ENCODE measurements at places on chromosomes 2 and 18. TPM values are rescaled to one million over a fixed set of nuclear protein-coding genes. Genes with fewer than 3 reads are reported as not detected.

- no peak overlapping the region for H3K27ac ChIP-seq
- no peaks in the 10 kb centered on the region for H3K27me3 ChIP-seq
- H3K4me1 ChIP-seq = peaks cover 3% of the 10 kb centered on the region
- H3K4me3 ChIP-seq = no peak overlapping the region
These were observed 277.3 kb downstream of the MBD5 start for GRCh38 chr2:148298196-148298595.

The TUBA4B gene
- not detected for total RNA-seq

GRCh38 chr2:241339839-241340630 lies 16.1 kb upstream of the FARP2 start:
- H3K4me3 ChIP-seq = no peak overlapping the region
- peaks cover 32% of the 10 kb centered on the region for H3K4me1 ChIP-seq
- no peaks in the 10 kb centered on the region for H3K27me3 ChIP-seq

- H3K4me1 ChIP-seq = peaks cover 4% of the 10 kb centered on the region
- DNase-seq = no peak
- H3K4me3 ChIP-seq = no peak overlapping the region
- no peak overlapping the region for H3K27ac ChIP-seq
- H3K36me3 ChIP-seq = peaks cover under 1% of the 10 kb centered on the region
These were observed 10.8 kb downstream of the OXER1 start for GRCh38 chr2:42752816-42753813.

The PDE1A gene
- total RNA-seq = not detected

The ALPP gene
- total RNA-seq = not detected

DNA sequence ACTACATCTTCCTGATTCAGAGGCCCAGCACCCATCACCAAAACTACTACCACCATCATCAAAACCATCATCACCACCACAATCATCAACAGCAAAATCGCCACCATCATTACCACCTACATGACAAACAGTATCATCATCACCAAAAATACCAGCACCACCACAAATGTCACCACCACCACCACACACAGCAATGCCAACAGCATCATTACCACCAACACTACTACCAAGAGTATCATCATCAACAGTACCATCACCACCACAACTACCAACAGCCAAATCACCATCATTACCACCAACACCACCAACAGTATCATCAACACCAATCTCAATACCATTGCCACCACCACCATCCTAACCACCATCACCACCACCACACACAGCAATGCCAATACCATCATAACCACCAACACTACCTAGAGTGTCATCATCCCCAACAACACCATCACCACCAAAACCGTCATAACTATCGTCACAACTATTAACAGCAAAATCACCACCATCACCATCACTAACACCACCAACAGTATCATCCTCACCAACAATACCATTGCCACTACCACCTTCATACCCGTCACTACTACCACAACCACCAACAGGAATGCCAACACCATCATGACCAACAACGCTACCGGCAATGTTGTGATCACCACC lies 64.6 kb upstream of the TEX51 start:
- no peak overlapping the region for H3K4me3 ChIP-seq
- no peaks in the 10 kb centered on the region for H3K27me3 ChIP-seq
- DNase-seq = no peak
- no peaks in the 10 kb centered on the region for H3K36me3 ChIP-seq
- no peaks in the 10 kb centered on the region for H3K4me1 ChIP-seq
- no peak overlapping the region for H3K27ac ChIP-seq

The ATOH8 gene
- not detected for total RNA-seq

The GAREM1 gene
- total RNA-seq = not detected

DNA sequence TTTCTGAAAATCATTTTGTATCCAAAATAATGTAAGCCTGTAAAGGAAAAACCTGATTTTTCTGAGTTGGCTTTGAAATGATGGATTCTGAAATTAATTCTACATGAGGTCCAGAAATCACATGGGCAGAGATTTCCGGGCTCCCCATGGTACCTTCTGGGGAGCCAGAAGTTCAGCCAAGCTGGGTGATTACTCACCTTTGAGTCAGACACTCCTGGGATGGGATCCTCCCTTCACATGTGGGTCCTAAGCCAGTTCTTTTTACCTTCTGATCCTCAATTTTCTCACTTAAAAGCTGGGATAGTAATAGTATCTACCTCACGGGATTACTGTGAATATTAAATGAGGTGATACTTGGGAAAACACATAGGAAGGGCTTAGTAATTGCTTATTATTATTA lies 179.8 kb upstream of the EPAS1 start:
- H3K27ac ChIP-seq = no peak overlapping the region
- no peaks in the 10 kb centered on the region for H3K27me3 ChIP-seq
- H3K4me3 ChIP-seq = no peak overlapping the region
- no peak for DNase-seq

The KLHL30 gene
- total RNA-seq = not detected

DNA sequence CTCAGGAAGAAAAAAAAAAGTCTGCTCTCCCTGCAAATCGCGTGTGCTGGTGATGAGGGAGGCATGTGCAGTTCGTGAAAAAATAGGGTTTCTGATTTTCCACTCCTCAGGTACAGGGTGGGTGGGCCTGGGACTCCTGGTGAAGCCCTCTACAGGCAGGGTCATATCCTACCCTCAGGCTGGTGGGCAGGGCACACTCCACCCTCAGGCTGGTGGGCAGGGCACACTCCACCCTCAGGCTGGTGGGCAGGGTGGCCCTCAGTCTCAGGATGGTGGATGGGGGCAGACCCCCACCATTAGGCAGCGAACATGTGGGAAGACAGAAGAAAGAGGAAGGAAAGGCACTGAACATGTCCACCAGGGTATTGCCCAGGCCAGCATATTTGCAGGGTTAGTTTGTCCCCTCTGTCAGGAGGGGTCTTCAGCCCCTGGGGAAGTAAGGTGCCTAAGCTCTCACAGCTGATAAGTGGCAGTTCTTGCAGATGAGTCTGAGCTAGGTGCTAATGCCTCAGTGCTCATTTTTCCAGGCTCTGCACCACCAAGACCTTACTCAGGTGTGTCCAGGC lies 95.2 kb upstream of the RAB6C start:
- H3K36me3 ChIP-seq = no peaks in the 10 kb centered on the region
- no peak for DNase-seq
- H3K27me3 ChIP-seq = no peaks in the 10 kb centered on the region
- no peak overlapping the region for H3K4me3 ChIP-seq

GRCh38 chr2:240235149-240235803 lies 94.8 kb upstream of the OTOS start:
- H3K27me3 ChIP-seq = peaks cover 17% of the 10 kb centered on the region
- H3K4me3 ChIP-seq = no peak overlapping the region
- no peaks in the 10 kb centered on the region for H3K4me1 ChIP-seq

The MGAT4A gene
- 49.3 TPM for total RNA-seq

DNA sequence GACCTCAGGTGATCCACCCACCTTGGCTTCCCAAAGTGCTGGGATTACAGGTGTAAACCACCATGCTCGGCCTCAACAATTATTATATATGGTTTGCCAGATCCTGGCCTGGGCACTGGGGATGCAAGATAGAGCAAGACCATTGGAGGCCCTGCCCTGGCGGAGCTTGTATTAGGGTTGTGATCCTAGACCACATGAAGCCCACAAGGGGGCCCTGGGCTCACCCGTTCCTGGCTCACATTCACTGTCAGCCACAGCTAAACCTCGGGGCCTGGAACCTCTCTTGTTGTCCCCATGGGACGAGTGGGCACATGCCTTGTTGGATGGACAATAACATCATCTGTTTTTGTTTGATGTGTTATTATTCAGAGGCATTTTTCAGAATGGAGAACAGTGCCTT lies 14.9 kb downstream of the HPCAL1 start:
- no peak for DNase-seq
- H3K4me3 ChIP-seq = no peak overlapping the region
- peaks cover 29% of the 10 kb centered on the region for H3K36me3 ChIP-seq
- no peak overlapping the region for H3K27ac ChIP-seq
- H3K4me1 ChIP-seq = peaks cover 26% of the 10 kb centered on the region

DNA sequence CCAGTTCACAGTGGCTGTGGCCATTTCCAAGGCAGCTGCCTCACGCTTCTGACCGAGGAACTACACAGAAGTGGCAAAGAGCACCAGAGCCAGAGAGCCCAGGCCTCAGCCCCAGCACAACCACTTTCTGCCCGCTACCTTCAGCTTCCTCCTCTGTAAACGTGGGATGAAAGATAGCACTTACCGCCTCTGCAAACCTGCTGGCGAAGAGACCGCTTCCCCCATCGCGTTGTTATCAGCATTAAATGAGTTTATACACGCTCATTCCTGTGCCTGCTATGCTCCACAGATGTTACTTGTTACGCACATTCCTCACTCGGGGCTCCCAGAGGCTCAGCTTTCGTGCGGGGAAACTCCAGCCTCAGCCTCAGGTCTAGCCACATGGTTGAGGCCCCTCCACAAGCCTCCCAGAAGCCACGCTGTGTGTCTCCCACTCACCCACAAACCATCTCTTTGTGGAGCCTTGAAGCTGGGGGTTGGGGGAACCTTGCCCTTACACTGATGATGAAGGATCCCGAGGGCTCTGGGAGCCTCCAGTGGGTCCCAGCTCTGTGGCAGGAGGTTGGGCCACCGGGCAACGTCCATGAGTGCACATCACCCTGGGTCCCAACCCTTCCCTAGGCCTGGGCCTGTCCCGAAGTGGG lies 63.3 kb upstream of the SMAD7 start:
- H3K27me3 ChIP-seq = no peaks in the 10 kb centered on the region
- H3K36me3 ChIP-seq = no peaks in the 10 kb centered on the region
- H3K4me1 ChIP-seq = peaks cover 4% of the 10 kb centered on the region
- no peak for DNase-seq

GRCh38 chr18:34775461-34775860 lies 65.4 kb downstream of the DTNA start:
- no peak overlapping the region for H3K4me3 ChIP-seq
- peaks cover 23% of the 10 kb centered on the region for H3K27me3 ChIP-seq
- H3K4me1 ChIP-seq = no peaks in the 10 kb centered on the region
- no peak overlapping the region for H3K27ac ChIP-seq
- H3K36me3 ChIP-seq = no peaks in the 10 kb centered on the region
- no peak for DNase-seq

Measured in activated naive CD8-positive, alpha-beta T cell treated with anti-CD3 and anti-CD28 coated beads for 36 hours (primary cell).